ENCODE measurements at places on chromosomes 1 and 21.

DNA sequence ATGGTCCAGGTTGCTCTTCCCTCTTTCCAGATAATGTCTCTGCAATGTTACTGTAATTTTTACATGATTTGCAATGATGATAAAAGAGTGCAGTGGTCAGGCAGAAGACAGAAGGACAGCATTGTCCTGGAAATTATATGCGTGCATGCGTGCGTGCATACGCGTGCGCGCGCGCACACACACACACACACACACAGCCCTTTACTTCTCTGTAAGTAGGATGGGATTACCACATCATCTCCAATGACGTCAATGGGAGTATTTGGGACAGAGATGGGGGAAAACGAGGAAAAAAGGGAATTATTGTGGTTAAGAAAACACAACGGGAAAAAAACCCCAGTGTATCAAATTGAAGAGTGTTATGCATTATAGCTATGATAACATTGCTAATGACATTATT lies 99.7 kb downstream of the SPAG17 start:
- no peaks in the 10 kb centered on the region for H3K36me3 ChIP-seq
- H3K4me1 ChIP-seq: no peaks in the 10 kb centered on the region
- no peak overlapping the region for H3K27ac ChIP-seq
- DNase-seq: no peak
- no peak overlapping the region for H3K4me3 ChIP-seq

GRCh38 chr1:154483941-154484803 lies 17.8 kb upstream of the TDRD10 start:
- DNase-seq: no peak
- H3K27me3 ChIP-seq: no peaks in the 10 kb centered on the region
- H3K4me1 ChIP-seq: no peaks in the 10 kb centered on the region
- H3K27ac ChIP-seq: no peak overlapping the region

DNA sequence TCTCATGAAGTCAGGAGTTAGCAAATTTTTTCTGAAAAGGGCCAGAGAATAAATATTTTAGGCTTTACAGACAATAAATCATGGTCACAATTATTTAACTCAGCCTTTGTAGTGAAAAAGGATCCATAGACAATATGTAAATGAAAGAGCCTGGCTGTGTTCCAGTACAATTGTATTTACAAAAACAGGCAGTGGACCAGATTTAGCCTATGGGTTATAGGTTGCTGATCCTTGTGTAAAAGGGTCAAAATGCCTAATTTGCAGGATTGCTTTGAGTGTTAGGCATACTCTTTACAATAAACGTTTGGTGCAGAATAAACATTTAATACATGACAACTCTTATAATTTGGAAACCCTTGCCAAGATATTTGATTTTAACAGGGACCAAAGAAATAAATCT lies 6.5 kb downstream of the SLAMF7 start:
- H3K27me3 ChIP-seq: no peaks in the 10 kb centered on the region
- H3K27ac ChIP-seq: no peak overlapping the region
- no peak for DNase-seq

DNA sequence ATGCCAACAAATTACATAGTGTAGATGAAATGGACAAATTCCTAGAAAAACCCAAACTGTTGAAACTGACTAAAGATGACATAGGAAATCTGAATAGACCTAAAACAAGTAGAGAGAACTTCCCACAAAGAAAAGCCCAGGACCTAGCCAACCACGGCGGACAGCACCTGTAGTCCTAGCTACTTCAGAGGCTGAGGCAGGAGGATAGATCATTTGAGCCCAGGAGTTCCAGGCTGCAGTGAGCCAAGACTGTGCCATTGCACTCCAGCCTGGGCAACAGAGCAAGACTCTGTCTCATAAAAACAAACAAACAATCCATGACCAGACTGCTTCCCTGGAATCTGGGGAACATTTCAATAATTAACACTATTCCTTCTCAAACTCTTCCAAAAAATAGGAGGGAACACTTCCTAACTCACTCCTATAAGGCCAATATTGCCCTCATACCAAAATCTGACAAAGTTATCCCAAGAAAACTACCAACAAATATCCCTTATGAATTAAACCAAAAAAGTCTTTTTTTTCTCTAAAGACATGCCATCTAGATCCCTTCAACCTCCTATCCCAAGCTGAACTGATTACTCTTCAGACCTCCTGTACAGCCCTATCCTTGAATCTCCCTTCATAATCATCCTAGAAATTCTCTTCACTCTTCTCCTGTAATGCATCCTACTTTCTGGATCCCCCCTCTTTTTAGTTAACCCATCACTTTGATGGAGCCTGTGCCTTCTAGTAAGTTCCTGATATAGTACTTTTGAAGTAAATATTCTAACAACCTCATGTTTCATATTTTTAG lies 15.5 kb downstream of the ZNF644 start:
- no peak overlapping the region for H3K4me3 ChIP-seq
- no peaks in the 10 kb centered on the region for H3K27me3 ChIP-seq
- H3K36me3 ChIP-seq: peaks cover 4% of the 10 kb centered on the region
- DNase-seq: no peak
- no peak overlapping the region for H3K27ac ChIP-seq

GRCh38 chr1:223456747-223457146 lies 63.5 kb downstream of the CCDC185 start:
- no peaks in the 10 kb centered on the region for H3K27me3 ChIP-seq
- H3K36me3 ChIP-seq: no peaks in the 10 kb centered on the region
- no peak overlapping the region for H3K27ac ChIP-seq
- DNase-seq: no peak
- H3K4me3 ChIP-seq: no peak overlapping the region

GRCh38 chr1:51435878-51436277 lies 83.2 kb downstream of the EPS15 start:
- no peaks in the 10 kb centered on the region for H3K27me3 ChIP-seq
- no peak for DNase-seq

GRCh38 chr1:156063997-156064285 lies 3.0 kb downstream of the RAB25 start:
- no peaks in the 10 kb centered on the region for H3K27me3 ChIP-seq
- no peak for DNase-seq
- peaks cover 6% of the 10 kb centered on the region for H3K4me1 ChIP-seq
- H3K4me3 ChIP-seq: no peak overlapping the region
- H3K27ac ChIP-seq: no peak overlapping the region
- no peaks in the 10 kb centered on the region for H3K36me3 ChIP-seq

DNA sequence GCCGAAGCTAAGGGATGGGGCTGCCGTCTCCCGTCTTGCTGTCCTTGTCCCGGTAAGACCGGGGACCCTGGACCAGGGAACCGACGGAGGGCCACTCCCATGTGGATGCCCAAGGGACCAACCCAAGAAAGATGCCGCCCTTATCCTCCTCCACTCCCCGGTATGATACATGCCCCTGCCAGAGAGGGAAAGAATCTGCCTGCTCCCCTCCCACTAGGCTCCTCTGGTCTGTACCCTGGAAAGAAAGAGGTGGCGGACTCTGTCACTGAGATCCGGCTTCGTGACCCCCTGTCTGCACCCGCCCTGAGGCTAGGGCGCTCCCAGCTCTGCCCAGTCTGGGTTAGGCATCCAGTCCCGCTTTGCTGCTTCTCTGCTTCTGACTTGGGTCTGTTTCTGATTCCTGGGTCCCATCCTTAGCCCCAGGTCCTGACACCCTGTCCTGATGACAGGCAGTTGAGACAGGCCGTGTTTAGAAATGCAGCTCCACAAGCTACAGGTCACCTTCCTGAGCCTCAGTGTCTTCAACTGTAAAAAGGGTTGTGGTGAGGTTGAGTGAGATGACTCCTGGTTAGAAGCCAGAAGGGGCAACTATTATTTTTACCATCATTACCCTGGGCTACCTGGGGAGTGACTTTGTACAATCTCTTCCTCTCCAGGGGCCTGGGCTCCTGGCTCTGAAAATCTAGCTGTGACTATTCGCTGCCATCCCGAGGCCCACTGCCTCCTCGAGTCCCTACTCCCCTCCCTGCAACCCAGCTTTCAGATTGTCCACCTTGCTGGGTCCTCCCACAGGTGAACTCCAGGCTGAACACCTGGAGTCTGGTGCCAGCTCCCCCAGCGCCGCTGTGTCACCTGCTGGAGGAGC lies 3.7 kb downstream of the MATN1 start:
- H3K4me3 ChIP-seq: peak overlapping the region; percentile 75
- H3K27ac ChIP-seq: peak overlapping the region; percentile 100
- H3K4me1 ChIP-seq: peaks cover 56% of the 10 kb centered on the region
- no peak for DNase-seq
- no peaks in the 10 kb centered on the region for H3K27me3 ChIP-seq
- H3K36me3 ChIP-seq: peaks cover 21% of the 10 kb centered on the region

DNA sequence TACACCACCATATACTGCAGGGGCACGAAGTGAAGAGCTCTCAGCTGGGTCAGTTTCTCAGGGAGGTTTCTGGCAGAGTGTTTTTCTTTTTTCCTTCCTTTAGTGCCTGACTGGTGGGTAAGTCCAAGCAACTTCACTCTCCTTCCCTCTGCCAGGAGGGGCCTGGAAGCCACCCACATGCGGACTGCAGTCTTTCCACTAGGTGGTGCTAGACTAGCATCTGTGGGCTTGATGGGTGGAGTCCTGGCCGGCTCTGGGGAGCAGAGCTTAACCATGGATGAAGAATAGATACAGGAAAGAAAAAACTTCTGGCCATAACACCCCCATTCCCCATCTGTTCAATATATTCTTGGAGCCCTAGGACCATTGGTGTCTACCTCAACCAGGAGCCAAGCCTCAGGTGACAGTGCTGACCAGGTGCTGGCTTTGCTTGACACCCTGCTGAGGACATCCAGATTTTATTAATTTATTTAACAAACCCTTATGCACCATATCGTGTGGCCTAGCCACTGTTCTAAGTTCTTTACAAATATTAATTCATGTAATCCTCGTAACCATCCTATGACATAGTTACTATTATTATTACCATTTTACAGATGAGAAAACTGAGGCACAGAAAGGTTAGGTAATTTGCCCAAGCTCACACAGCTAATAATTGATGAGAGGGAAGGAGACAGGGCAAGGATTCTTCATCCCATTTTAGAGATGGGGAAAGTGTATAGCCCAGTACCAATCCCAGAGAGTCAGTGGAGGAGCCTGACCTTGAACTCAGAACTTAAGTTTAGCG lies 126.7 kb upstream of the CSF3R start:
- no peaks in the 10 kb centered on the region for H3K36me3 ChIP-seq
- H3K27ac ChIP-seq: no peak overlapping the region
- H3K27me3 ChIP-seq: no peaks in the 10 kb centered on the region
- DNase-seq: no peak
- H3K4me3 ChIP-seq: no peak overlapping the region
- peaks cover 24% of the 10 kb centered on the region for H3K4me1 ChIP-seq

DNA sequence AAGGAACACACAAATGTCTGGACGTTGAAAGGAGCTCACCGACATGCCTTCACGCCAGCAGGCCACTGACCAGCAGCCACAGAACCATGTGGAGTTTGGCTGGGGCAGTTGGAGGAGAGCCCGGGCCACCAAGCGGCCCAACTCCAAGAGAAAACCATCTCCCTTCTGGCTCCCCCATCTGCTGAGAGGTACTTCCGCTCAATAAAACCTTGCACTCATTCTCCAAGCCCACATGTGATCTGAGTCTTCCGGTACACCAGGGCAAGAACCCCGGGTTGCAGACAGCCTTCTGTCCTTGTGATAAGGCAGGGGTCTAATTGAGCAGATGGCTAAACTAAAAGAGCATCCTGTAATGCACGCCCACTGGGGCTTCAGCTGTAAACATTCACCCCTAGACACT lies 24.4 kb downstream of the RGS4 start:
- no peaks in the 10 kb centered on the region for H3K36me3 ChIP-seq
- H3K4me1 ChIP-seq: no peaks in the 10 kb centered on the region
- H3K27ac ChIP-seq: no peak overlapping the region
- H3K4me3 ChIP-seq: no peak overlapping the region

GRCh38 chr1:168687816-168688215 lies 41.2 kb downstream of the DPT start:
- H3K36me3 ChIP-seq: no peaks in the 10 kb centered on the region
- H3K27me3 ChIP-seq: peaks cover 3% of the 10 kb centered on the region
- no peak overlapping the region for H3K4me3 ChIP-seq
- no peak overlapping the region for H3K27ac ChIP-seq
- no peak for DNase-seq
- H3K4me1 ChIP-seq: no peaks in the 10 kb centered on the region

DNA sequence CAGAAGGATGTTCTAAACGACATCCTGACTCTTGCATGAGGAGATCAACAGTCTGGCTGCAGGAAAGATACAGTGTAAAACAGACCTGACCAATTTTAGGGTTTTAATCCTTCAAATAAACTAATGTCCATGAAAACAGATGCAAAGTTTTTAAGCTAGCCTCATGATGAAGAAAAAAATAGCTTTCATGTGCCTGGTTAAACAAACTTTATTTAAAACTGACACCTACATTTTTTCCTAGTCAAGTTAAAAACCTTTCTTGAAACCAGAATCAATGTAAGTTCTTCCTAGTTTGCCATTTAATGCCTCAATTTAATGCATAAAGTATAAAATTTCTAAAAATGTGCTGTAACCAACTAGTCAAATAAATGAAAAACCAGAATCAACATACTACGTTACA lies 2.9 kb downstream of the WDR26 start:
- peaks cover 28% of the 10 kb centered on the region for H3K4me1 ChIP-seq
- H3K4me3 ChIP-seq: peak overlapping the region; percentile 84
- H3K27me3 ChIP-seq: no peaks in the 10 kb centered on the region
- no peak for DNase-seq

DNA sequence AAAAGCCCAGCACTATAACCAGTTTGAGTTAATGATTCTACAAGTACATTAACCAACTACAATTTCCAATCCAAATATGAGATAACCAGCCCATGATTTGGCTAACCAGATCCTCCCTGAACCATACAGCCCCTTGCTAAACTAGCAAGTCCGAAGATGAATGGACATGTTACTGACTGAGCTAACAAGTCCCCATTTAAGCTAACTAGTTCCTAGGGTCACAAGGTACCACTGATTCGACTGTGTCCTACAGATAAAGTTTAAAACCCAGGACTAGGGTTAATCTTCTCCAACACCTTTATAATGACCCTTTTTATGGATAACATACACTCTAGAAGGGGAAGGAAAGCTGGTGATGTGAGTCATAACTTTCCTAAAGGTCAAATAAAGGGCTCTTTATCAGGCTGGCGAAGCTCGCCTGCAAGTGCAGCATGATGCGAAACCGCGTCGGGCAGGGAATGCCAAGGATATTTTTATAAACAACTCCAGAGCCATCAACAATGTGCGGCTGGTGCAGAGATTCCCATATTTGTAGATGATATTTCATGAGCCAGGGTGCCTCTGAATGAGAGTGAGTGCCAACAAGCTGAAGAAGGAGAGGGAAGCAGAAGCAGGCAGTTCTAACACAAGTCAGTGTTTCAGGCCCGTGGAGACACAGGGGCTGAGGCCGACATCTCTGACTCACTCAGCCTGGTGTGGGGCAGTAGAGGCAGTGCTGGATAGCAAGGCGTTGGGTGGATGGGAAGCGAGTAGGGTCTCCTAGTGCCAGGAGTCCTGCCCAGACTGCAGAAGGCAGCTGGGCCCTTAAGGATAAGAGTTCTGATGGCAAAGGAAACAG lies 75.6 kb upstream of the ROR1 start:
- H3K36me3 ChIP-seq: no peaks in the 10 kb centered on the region
- DNase-seq: no peak
- no peak overlapping the region for H3K27ac ChIP-seq
- no peaks in the 10 kb centered on the region for H3K27me3 ChIP-seq
